ENCODE measurements at places on chromosomes 4 and X.

- DNase-seq = peak; percentile 18
Observed at GRCh38 chr4:47032405-47033106, 1.2 kb downstream of the GABRB1 start.

DNA sequence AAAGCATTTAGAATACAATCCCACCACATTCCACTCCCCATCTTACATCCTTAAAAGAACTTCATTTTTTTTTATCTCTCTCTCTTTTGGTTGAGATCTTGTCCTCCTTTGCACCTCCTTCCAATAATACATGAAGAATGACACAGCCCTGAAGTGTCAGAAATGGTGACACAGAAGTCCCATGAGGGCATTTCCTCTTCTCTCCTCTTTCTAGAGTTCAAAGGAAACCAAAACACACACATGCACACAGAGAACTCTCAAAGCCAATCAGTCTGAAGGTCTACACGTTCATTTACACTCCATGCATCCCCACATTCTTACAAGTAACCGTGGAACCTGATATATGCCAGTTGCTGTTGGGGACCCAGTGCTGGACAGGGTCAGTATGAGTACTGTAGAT is 450.7 kb downstream of the HNRNPD start:
- no peak for DNase-seq

DNA sequence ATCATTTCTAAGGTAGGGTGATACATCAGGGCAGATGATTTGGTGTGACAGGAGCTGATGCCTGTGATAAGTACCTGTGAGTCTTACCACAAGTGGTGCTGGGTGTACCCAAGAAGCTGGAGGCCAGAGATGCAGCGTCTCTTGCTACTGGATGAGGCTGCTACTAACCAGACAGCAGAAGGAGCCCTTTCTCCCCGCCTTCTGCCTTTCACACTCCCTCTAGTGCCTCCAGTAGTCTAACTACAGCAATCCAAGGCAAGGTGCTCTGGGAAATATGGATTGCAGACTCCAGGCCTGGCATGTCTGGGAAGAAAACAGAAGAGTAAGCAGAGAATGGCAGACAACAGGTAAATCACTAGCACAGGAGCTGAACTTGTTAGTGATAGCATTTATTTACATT is 470.8 kb downstream of the NKX6-1 start:
- DNase-seq = no peak

DNA sequence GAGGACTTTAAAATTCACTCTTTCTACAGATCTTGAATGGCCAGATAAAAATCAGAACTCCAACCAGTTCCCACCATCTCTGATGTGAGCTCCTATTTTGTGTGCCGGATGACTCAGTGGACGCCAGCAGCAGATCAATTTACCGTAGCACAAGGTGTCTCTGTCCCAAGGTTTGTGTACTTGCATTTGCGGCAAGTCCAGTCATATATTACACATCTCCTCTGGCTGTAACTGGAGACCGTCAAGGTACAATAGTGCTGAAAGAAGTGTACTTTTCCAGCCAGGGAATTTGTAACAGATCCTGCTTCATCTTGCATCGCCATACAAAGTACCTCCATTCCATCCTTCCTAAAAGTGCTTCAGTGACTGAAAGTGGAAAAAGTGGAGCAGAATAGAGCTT is 108.2 kb upstream of the SORBS2 start:
- DNase-seq = no peak

DNA sequence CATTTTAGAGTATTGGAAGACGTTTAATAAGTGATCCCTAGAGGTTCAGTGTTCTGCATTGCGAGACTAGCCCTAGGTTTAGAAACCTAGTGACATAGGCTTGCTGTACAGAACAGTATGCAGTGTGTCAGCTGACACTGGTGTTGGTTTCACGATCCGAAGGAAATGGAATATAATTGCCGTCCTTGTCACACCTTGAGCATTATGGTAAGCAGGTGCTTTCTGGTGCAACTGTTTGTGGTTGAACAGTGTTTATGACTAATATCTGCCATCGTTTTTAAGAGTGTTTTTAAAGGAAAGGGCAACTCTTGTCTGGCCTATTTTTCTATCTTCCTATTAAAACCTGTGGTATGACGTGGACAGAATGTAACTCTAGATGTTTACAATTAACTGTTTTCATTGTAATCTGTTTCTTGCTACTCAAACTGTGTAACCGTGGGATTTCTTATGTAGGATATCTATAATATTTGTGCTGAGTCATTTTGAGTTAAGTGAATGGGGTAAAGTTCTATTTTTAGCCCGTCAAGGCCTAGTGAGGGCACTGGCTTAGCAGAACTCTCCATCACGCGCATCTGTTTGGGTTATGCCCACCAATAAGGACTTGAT is 53.8 kb upstream of the TBC1D14 start:
- peak; percentile 52 for DNase-seq

GRCh38 chr4:22385611-22386011 is 130.3 kb downstream of the ADGRA3 start:
- no peak for DNase-seq

GRCh38 chrX:15617111-15617510 is 16.4 kb upstream of the ACE2 start:
- DNase-seq = no peak

DNA sequence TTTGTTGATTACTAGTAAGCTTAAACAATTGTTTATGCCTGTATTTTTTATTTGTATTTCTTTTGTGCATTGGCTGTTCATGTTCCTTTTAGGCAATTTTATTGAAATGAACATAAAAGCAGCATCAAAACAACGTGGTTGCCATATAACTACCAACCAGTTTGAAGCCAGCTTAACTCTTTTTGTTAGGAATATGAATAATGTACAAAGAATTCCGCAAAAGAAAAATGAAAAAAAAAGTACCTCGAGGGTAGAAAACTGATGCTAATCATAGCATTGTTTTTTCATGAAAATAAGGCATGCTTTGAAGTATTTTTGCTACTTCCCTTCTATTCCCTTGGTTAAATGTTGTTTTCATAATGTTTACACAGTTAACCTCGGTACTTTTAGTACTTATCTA is 1024.0 kb upstream of the SLIT2 start:
- no peak for DNase-seq

DNA sequence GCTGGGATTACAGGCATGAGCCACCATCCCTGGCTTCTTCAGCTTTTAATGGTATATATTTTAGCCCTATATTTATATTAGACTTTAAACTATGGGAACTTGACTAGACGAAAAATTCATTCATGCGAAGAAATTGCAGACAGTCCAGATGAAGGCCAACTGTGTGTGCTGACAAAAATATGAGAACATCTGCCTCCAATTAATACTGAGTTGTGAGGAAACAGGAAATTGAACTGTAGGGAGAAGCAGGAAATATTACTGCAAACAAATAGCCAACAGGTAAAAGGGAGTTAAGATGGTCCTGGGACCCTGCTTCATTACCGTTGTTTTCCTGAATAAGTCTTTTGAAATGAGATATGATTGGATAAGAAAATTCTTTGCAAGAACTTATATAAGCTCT is 26.3 kb downstream of the MGARP start:
- DNase-seq = no peak

DNA sequence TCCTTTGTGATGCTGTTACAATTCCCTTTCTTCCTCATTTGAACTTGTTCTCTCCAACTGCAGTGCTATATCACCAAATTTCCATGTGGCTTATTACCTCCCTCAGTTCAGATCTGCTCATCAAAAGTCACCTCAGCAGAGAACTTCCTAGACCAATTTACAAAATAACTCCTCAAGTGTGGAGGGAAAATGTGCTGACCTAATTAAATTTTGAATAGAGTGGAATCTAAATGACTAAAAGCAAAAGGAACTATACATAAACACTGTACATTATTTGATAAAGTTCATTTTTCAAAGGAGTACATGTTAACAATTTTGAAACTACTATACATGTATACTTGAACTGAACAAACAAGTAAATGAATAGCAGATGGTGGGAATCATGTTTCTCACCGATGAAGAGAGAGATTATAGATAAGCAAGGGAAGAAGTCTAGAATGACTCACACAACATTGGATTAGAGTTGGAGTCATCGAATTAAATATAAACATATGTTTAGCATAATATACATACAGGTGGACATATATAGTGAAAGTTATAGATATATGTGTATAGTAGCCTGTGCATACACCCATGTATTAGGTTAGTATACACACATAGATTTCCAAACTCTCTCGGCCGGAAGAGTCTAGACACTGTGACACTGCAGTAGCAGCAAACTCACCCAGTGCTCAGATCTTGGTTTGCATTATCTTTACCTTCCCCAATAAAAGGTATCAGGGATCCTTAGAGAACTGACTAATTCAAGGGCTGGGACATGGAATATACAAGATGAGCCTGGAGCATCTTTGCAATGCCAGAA is 318.7 kb downstream of the PCDH18 start:
- no peak for DNase-seq

DNA sequence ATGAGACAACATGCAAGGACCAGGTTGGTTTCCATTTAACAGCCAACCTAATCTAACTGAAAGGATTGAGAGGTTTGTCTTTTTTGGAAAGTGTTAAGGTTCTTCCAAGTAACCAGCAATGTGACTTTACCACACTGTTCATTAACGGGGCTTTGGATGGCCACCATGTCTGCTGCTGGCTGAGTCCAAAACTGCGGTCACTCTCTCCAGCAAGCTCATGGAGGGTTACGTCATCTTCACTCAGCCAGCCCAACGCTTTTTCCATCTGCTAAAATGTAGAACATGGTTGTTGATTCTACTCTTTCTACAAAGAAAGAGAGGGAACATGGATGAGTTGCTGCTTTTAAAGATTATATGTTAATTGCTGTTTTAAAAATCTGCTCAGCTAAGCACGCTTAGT is 11.0 kb downstream of the PKD2 start:
- DNase-seq = no peak

DNA sequence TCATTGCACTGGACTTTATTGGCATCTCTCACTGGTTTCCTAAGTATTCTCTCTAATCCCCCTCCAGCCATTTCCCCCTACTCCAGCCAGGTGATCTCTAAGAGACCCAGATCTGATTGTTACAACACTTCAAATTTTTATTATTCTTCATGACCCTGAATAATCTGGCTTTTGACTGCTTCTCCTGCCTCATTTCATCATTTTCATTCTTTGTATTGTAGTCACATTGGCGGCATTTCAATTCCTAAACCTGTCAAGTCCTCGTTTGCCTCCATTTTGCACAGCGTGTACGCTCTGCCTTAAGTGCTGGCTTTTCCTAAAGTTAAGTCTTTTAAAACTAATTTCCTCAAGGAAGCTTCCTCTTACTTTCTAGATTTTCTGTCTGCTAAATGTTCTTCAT is 31.6 kb downstream of the UBE2K start:
- DNase-seq = no peak

- DNase-seq = no peak
Observed at GRCh38 chr4:159757499-159757898, 654.6 kb downstream of the RAPGEF2 start.

DNA sequence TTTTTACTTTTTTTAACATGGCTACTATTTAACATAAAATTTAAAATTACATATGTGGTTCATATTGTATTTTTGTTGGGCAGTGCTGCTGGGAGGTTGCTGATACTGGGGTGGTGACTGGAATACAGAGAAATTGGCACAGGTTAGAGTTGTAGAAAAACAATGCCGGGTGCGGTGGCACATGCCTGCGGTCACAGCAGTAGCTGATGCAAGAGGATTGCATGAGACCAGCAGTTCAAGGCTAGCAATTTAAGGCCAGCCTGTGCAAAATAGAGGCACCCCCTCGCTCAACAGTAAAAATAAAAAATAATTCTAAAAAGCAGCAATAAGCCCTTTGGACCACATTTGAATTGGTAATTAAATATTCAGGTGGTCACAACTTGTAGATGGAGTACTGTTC is 11.8 kb upstream of the CPE start:
- no peak for DNase-seq

DNA sequence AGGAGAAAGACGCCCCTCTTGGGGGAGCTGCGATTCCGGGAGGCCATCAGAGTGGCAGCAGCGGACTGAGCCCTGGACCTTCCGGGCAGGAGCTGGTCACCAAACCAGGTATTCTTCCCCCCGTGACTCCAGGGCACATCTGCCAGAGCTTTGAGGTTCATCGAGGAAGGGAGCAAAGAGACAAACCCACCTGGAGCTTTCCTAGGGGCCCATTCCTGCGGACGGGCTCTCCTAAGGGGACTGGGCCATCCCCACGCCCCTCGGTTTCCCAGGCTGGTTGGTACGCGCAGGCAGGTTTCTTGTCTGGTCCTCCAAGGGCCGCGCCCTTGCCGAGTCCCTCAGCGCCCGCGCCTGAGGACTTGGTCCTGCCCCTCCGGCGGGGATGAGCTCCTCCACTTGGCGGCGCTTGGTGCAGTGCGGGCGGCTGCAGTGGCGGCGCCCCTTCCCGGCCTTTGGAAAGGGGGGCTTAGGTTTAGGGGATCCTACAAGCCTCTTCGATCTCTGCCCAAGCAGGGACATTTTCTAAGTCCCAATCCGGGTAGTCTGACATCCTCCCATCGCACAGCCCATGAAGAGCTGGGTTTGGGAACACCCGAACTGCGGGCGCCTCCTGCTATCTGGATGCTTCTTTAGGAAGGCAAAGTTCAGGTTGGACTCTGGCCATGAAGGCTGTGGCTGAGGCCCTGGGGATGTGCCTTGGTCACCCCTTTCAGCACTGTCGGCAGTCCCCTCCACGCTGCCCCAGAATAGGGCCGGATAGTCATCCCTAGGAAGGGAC is 538 bp downstream of the STBD1 start:
- DNase-seq = peak; percentile 30

Data from activated naive CD4-positive, alpha-beta T cell treated with Interleukin-2 at 50 U/mL for 16 hours (primary cell).